ENCODE measurements at places on chromosomes 7 and 10.

- DNase-seq, result no peak
Observed at GRCh38 chr10:34160595-34160994, 654.5 kb downstream of the PARD3 start.

- no peak for DNase-seq
Observed at GRCh38 chr7:146700015-146700560, 583.5 kb downstream of the CNTNAP2 start.

GRCh38 chr7:126493801-126494200 lies 758.9 kb downstream of the GRM8 start:
- DNase-seq, result no peak

- no peak for DNase-seq
Observed at GRCh38 chr10:132905661-132906060, 36.7 kb downstream of the CFAP46 start.

GRCh38 chr10:15144788-15145187 lies 23.7 kb downstream of the NMT2 start:
- DNase-seq, result no peak

DNA sequence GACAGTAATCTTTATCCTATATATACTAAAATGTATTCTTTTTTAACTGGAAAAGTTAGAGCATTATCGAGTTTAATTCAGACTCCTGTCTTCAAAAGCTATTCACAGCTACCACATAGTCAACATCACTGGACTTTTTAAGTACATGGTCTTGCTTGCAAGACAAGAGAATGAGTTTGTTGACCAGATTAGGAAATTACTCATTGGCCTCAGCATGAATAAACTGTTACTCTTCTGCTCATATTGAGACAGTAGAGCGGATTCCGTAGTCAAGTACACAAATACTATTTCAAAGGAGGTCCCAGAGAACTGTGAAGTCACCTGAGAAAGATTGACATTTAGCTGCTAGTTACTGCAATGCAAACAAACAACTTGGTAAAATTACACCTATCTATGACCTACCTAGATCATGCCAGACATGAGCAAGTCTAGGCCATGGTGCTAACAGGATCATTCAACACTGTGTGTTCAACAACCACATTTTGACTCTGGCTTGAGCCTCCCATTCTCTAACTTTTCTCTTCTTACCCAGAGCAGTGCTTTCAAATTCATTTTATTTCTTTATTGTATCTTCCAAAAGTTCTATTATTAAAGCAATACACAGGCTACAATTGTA lies 280.9 kb downstream of the NEBL start:
- no peak for DNase-seq
